Stimulated activated naive CD8-positive, alpha-beta T cell treated with anti-CD3 and anti-CD28 coated beads, Interleukin-15, Interleukin-2, amounts not matched to agents 100 U/mL and 50 U/mL, for 24 hours (primary cell): ENCODE measurements at places on chromosomes 2 and 18.

GRCh38 chr2:34719206-34719605, 1120.1 kb upstream of the FAM98A start:
- DNase-seq = no peak

DNA sequence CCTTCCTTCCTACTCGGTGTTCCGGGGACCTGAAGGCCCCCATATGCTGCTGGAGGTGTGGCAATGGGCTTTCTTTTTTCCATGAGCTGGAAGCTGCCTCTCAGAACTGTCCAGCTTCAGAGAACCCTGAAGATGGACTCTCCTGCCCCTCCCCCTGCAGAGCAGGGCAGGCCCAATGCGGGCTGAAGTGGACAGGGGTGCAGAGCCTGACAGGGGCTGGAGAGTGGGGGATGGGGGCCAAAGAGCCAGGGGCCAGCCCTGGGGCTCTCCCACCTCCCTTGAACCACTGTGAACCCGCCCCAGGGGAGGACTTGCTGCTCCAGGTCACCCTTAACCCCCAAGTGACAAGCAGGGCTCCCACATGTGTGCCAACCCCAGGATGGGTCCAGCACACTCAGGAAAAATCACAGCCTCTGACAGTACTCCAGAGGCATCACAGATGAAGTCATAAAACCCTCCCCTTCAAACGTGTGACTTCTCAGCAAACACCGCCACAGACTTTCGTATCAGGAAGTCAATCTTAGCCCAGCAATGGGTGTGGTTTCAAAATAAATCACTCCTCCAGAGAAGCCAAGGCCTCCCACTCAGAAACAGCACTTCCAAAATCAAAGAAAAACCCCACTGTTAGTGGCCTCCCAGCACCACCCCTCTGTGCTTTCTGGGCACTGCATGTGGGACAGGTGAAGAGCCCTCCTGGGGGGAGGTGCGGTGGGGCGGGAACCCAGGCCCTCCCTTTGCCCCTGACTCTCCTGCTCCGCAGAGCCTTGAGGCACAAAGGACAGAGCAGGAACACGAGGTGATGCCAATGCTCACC, 135.8 kb downstream of the HDAC4 start:
- peak; percentile 61 for DNase-seq

- DNase-seq = no peak
Measured at GRCh38 chr2:15798701-15799431, 141.5 kb upstream of the MYCN start.

- no peak for DNase-seq
Measured at GRCh38 chr18:34957864-34958259, 83.4 kb upstream of the MAPRE2 start.

- no peak for DNase-seq
Measured at GRCh38 chr18:50439460-50440015, 64.7 kb downstream of the SKA1 start.

DNA sequence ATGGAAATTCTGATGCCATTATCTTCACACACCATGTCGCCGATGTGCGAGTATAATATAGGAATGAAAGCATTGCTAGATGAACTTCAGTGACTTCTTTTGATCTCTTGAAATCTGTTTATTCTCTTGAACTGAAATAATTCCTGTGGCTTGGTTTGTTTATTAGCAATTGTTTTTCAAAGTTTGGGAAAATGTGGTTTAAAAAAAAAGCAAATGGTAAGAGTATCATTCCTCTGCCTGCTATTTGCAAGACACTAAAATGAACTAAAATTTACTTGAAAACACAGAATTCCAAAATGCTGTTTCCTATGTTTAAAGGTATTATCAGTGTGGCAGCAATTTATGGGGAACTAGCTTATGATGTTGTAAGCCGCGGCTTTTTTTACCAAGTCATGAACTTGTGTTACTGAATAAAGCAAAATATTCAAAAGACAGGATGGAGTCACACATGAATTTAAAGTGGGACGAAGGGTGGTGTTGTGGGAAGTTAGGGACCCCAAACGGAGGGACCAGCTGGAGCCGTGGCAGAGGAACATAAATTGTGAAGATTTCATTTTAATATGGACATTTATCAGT, 96.4 kb downstream of the COLEC12 start:
- no peak for DNase-seq

DNA sequence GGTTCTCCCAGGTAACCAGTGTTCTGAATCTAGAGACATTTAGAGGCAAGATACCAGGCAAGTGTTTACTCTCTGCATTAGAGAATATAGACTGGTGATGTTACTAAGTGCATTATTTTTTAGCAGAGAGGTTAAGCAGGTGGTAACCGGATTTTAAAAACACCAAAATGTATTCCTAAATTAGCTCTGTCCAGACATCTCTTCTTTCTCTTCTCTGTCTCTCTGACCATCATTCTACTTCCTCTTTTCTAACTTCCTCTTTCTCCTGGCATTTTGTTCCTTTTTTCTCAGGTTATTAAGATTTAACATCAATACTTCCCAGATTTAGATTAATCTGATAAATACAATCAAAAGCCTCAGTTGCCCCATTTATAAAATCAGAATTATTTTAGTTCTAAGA, 31.7 kb upstream of the DYNC1I2 start:
- DNase-seq = no peak

DNA sequence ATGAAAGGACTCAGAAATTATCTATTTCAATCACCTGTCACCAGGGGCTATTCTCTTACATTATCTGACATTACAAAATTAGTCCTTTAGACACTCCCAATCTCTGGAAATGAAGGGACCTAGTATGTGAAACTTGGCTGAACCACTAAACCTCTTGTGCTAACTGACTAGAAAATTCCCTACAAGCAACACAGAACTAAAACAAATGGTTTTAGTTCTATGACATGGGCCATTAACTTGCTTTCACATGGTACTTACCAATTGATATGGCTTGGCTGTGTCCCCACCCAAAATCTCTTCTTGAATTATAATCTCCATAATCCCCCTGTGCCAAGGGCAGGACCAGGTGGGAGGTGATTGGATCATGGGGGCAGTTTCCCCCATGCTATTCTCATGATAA, 16.6 kb downstream of the SERPINE2 start:
- no peak for DNase-seq

GRCh38 chr18:72360634-72361033, 183.5 kb downstream of the CBLN2 start:
- no peak for DNase-seq

- DNase-seq = no peak
Measured at GRCh38 chr2:199309973-199310372, 147.8 kb downstream of the SATB2 start.

GRCh38 chr2:179861027-179861415, 391 bp downstream of the ZNF385B start:
- peak; percentile 6 for DNase-seq

DNA sequence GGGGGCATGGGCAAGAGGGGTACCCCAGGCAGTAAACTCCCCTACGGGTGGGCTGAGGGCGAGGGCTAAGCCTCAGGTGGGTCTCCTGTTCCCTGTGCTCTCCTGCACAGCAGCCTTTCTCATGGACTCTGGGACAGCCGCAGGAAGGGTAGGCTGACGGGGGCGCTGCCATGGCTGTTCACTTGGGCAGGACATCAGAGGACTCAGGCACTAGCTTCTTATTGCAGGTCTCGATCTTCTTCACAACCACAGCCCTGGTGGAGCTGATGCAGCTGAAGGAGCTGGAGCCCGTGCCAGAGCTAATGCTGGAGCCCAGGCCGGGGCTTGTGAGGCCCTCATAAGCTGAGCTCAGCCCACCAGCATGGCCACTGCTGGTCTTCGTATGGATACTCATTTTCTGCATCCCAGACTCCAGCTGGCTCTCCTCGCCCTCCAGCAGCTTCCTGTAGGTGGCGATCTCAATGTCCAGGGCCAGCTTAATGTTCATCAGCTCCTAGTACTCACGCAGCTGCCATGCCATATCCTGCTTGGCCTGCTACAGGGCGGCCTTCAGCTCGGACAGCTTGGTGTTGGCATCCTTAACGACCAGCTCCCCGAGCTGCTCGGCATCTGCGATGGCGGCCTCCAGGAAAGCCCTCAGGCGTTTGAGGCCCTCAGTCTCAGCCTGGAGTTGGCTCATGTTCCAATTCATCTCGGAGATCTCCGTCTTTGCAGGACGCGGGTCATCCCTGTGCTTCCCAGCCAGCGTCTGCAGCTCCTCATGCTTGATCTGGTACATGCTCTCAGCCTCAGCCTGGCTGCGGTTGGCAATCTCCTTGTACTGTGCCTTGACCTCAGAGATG, 359.8 kb upstream of the SETBP1 start:
- no peak for DNase-seq

DNA sequence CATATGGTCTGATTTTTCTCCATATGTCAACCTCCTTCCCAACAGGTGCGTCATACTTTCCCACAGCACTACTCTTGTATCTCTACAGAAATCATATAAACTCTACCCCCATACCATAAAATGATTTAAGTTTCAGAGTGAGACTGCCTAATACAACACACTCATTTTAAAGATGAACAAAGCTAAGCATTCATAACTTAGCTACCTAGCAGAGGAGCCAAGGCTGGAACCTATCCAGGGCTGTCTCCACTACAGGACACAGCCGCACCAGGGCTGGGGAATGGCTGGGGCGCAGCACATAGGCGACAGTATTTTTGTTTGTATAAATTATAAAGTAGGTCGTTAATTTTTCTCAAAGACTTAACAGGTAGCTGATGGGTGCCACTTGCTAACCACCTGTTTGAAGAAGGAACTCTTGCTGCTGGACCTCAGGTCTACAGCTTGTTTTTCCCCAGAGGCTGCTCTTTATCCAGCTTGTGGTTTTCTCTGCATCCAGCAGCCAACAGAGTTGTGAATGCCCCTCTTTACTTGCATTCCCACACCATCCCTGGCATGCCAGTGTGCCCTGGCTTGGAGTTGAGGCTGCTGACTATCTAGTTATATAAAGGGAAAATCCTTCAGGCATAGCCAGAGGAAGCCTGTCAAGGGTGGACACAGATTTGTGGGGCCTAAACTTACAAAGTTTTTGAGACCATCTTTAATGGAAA, 62.0 kb downstream of the HNRNPLL start:
- no peak for DNase-seq

DNA sequence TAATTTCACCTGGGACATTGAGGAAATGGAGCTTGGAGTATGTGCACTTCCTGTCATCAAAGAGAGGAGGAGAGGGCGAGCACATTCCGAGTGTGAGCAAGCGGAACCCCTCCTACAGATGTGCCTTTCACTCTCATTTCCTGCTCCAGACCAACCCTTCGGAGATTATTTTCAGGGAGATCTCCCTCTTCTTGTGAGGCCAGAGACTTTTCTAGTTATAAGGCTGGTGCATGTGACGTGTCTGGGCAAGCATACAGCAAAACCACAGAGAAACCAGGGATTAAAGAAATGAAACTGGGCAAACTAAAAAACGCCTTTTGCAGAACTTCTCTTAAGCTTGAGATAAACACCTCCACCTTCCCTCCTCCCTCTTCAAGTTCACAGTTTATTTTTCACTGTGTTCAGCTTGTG, 409.2 kb upstream of the TCF4 start:
- no peak for DNase-seq
